Stimulated activated CD8-positive, alpha-beta memory T cell treated with anti-CD3 and anti-CD28 coated beads, Interleukin-7, amount 100 ng/mL, for 1 hour (primary cell): ENCODE measurements at places on chromosomes 3 and 15.

DNA sequence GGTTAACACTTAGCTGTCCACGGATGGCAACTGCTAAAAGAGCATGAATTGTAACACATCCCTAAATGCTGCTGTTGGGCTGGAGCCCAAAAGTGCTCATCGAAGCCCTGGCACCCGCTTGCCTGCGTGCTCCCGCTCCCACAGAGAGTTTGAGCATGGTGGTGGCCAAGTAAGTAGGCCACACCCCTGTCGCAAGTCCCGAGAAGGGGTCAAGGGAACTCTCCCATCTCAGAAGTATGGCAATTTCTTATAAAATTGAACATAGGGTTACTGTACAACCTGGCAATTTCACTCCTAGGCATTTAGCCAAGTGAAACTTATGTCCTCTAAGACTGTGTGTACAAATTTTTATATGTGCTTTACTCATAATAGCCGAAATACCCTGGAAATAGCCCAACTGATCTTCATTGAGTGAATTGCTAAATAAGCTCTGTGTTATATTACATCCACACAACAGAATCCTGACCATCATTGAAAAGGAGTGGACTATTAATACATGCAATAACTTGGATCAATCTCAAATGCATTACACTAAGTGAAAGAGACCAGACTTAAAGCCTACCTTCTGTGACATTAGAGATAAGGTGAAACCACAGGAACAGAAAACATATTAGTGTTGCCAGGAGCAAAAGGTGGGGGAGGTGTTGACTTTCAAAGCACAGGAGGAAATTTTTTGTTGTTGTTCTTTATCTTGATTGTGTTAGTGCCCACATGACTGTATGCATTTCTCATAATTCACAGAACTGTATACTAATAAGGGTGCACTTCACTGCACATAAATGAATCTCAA, 1.5 kb upstream of the GCSAM start:
- DNase-seq = no peak

GRCh38 chr3:160226026-160226907, 1.0 kb downstream of the C3orf80 start:
- DNase-seq = no peak

DNA sequence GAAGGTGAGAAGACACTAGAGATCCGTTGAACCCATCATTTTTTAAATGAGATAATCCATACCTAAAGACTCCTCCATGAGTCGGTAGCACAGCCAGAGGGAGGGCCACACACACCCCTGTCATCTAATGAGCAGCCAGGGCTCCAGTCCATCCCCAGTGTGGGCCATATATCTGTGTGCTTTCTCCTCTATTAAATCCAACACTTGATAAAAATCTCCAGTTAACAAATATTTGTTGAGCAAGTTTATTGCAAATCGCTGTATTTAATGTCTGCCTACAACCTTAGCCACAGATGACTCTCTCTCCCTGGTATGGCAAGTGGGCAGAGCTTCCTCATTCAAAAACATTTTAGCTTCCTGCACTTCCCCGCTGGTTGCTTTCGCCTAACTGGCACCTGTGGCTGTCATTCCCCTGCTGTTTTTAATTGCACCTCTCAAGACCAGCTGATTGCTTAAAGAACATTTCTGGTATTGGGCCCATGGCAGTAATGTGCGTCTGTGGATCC, 82.8 kb downstream of the SMAD3 start:
- no peak for DNase-seq

DNA sequence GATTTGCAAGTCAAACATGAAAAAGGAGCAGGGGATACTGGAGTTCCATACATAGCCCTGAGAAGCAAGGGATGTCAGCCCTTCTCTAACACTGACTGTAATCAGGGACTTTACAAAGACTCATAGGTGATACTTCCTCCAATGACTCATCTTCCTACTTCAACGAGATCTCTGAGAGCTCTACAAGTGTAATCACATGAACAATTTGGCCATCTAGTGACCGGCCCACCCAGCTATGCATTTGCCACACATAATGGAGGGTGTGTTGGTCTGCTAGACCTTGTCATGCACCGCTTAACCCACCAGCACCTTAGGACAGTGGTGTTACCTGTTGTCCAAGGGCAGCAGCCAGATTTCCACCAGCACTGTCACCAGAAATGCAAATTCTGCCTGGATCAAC, 75.3 kb downstream of the NCEH1 start:
- DNase-seq = no peak

DNA sequence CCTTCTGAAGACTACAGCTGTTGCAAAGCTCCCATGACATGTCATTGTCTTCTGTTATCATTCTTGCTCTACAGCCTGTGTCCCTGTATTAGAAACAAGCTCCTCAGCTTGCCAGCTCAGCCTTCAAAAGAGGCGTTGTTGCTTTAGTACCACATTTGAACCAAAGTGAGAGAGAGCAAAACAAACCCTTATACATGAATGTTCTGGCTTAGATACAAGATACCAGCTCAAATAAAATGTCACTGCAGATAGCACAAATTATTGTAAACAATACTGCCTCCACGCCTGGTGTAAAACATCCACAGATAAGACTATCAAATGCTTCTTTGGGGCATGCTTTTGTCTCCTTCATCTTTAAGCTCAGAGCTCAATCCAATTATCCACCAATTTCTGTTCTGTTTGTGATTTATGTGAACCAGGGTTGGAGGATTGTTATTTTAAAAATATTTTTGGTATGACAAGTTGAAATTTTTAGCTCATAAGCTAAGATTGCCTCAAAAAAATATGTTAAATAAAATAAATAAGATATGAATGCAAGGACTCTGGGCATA, 403.6 kb upstream of the CDIN1 start:
- no peak for DNase-seq

- DNase-seq = no peak
Measured at GRCh38 chr3:31185062-31185357, 290.5 kb upstream of the GADL1 start.

DNA sequence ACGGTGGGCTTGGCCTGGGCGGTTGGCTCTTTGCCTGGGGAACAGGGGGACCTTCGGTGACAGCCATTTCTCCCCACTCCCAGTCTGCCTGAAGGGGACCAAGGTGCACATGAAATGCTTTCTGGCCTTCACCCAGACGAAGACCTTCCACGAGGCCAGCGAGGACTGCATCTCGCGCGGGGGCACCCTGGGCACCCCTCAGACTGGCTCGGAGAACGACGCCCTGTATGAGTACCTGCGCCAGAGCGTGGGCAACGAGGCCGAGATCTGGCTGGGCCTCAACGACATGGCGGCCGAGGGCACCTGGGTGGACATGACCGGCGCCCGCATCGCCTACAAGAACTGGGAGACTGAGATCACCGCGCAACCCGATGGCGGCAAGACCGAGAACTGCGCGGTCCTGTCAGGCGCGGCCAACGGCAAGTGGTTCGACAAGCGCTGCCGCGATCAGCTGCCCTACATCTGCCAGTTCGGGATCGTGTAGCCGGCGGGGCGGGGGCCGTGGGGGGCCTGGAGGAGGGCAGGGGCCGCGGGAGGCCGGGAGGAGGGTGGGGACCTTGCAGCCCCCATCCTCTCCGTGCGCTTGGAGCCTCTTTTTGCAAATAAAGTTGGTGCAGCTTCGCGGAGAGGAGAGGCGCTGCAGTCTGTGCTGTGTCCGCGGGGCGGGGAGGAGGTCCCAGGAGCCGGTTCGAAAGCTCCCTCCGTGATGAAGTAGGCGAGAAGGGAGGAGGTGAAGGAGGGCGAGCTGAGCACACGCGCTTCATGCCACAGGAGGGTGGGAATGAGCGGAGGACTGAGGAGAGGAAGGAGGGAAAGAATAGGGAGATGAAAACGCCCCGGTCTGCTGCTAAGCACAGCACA, 9.6 kb downstream of the CLEC3B start:
- DNase-seq = no peak
